ENCODE measurements at places on chromosomes 1 and 21.

GRCh38 chr1:2194898-2195673 lies 514 bp upstream of the FAAP20 start:
- DNase-seq = peak; percentile 84

- DNase-seq = no peak
Observed at GRCh38 chr1:96882096-96882495, 160.5 kb downstream of the PTBP2 start.

DNA sequence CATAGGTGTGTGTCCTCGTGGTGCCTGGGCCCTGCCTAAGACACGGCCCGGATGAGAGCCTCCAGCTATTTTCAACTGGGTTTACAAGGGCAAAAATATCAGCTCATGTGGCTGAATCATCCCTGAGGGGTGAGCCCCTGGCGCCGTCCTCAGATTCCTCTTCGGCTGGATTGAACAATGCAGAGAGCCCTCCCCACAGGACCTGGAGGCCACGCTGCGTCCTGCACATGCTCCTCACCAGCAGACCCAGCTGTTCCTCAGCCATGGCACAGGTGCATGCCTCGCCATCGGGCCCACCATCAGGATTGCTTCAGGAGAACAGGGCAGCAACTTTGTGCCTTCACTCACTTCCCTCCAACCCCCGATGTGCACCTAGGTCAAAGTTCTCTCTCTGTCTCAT lies 35.3 kb downstream of the TFF3 start:
- no peak for DNase-seq

- no peak for DNase-seq
Observed at GRCh38 chr1:207440626-207441025, 13.5 kb upstream of the CR2 start.

- DNase-seq = no peak
Observed at GRCh38 chr21:39630827-39631226, 18.1 kb downstream of the B3GALT5 start.

DNA sequence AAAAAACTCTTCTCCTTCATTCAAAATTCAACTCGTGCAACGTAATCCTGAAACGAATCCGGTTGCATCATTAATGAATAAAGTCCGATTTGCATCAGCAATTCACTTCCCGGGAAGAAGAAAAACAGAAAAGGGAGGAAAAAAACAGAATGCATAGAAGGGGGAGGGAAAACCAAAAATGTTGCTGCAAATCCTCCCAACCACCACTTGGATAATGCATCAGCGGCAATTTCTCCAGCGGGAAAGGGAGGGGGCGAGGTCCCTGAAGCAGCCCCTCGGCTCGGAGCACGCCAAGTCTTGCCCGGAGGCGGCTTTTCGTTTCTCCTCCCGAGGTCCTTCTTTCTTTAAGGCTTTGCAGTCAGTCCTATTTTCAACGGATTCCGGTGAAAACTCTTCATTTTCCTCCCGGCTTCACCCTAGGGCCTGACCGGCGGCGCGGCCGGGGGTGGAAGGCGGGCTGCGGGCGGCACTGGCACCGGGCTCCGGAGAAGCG lies 723 bp downstream of the CDC42BPA start:
- peak; percentile 29 for DNase-seq

DNA sequence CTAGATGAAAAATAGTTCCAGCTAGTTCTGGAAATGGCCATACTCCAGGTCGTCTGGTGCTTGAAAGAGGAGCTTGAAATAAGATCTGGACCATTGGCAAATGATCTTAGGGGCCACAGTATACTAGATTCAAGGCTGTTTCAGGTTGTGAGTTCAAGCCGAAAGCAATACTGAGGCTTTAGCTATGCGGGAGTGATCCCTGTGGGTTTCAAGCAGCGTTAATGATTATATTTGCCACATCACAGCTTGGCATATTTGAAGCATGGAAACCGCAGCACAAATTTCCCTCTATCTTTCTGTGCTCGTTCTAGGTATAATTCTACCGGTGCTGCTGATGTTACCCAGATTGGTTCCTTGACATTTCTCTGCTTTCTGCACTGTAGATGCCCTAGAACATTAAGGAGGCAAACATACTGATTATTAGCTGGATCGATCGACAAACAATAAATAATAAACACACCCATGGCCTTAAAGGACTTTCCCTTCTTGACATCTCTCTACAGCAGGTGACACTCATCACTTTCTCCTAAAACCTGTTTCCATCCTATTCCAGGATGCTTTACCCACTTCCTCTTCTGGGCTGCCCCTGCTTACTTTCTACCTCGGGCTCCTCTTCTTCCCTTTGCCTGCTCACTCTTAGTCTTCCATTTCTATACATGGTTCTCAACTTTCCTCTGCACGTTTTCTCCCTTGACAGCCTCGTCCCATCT lies 40.6 kb upstream of the LYST start:
- DNase-seq = no peak

- DNase-seq = no peak
Observed at GRCh38 chr1:10778640-10779039, 17.8 kb downstream of the CASZ1 start.

All from NCI-H446 (cell line).